ENCODE measurements at places on chromosomes 7 and 10.

DNA sequence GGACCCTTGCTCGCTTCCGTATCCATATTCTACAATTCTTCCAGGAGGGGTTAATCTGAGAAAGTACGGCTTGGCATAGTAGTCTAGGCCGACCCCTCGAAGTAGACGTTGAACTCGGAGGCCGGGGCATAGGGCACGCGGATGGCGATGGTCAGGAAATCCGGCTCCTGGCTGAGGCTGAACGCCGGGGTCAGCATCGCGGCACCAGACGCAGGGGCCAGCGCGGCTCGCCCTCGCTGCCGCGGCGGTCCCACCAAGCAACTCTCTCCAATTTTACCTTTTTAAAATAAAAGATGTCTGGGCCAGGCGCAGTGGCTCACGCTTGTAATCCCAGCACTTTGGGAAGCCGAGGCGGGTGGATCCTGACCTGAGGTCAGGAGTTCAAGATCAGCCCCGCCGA is 7.3 kb upstream of the SGMS1 start:
- no peak for DNase-seq

DNA sequence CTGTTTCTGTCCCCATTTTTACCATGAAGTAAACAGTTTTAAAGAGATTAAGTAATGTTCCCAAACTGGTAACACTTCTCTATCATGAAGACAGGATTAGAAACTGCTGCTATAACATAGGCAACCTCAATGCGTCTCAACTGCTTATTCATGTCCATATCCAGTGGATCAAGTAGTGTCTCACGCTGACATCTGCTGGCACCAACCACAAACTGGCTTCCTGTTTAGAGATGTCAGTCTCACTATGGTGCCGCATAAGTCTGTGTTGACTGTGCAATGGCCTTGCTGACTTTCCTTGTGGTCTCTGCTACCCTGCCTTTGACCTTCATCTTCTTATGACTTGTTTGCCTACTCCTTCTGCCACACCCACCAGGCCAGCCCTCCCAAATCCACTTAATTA is 369.6 kb upstream of the DPP6 start:
- no peak for DNase-seq

GRCh38 chr7:28017372-28017771 is 163.2 kb downstream of the JAZF1 start:
- no peak for DNase-seq

GRCh38 chr7:107152011-107152410 is 16.8 kb upstream of the HBP1 start:
- DNase-seq, result no peak

DNA sequence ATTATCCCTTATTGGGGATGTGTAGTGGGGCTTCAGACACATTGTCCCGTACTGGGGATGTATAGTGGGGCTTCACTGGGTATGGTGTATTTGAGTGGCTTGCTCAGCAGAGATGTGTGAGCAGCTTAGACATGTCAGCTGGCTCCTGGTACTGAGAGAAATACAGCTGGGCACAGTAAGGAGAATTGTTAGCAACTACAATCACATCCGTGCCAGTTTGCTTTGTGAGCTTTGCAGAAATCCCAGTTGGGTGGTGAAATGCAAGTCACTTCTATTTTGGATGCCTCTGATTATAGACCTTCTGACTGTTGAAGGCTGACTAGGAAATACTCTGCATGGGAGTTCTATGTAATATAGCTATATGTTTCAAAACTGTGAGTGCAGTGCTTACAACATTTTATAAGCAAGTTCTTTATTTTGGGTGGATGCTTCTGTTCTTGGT is 10.8 kb downstream of the CCNY start:
- no peak for DNase-seq

GRCh38 chr10:43265799-43266721 is 805 bp downstream of the RASGEF1A start:
- DNase-seq, result no peak

- DNase-seq, result no peak
These were observed 26.4 kb downstream of the LAMB4 start for GRCh38 chr7:108103558-108104298.

DNA sequence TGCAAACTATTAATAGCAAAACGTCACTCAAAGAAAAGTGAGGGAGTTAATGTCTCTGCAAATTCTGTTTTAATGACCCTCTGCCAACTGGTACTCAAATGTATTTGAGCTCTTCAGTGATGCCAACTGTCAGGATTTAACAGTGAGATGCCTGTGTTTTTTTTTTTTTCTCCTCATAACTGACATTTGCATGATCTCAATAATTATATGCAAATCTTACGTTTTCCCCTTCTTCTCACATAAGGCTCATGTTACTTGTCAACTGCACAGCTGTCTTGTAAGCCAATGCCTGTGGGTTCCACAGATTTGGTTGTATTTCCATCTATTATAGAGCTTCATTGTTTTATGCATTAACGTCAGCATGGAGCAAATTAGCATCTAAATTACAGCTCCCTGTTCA is 38.2 kb downstream of the PPP1R3A start:
- DNase-seq, result no peak

GRCh38 chr10:123808286-123808685 is 83.3 kb downstream of the CPXM2 start:
- no peak for DNase-seq

DNA sequence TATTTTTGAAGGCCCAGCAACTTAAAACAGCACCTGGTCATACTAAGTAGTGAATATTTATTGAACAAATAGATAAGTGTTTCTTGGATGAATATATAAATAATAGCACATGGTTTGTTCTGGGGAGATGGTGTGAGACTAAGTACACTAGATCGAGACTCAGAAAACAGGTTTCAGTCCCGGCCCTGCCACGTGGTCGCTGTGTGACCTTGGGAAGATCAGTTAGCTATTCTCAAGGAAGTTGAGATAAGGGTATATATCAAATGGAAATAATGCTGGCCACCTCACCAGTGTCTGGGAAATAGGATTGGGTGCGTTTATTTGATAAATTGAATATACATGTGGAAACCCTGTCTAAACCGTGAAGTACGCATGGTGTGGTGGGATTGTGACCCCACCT is 354.6 kb downstream of the SDK1 start:
- no peak for DNase-seq

All from cortex of kidney (tissue), 1 donor.